NCI-H1694 treated with DMSO at 0.1 percent for 48 hours (cell line): ENCODE measurements at places on chromosomes 1 and 21.

DNA sequence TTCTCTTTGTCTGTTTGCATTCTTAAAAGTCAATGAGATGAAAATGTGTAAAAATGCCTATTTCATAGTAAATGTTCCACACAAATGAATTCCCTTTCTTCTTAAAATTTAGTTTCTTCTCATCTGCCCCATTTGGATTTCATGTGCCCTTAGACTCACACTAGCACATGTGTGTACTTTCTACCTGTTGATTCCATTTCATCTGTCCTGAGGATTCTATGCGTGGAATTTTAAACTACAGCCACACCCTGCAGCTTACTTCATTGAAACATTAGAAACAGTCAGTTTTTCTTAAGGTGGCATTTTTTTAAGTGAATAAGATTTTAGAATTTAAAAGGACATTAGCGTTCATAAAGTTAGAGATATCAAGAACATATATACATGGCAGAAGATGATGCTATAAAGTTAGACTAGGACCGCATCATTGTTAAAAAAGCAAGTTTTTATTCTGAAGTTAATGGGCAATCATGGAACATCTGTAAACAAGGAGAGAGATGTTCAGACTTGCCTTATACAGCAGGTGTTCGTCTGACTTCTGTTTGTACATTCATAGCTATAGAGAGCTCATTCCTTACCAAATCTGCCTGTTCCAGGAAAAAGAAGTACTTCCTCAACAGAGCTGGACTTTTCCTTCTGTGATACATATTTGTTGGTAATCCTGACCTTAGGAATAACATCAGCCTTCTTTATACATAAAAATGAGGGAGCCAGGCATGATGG is 3.9 kb upstream of the TUT4 start:
- DNase-seq, result no peak

DNA sequence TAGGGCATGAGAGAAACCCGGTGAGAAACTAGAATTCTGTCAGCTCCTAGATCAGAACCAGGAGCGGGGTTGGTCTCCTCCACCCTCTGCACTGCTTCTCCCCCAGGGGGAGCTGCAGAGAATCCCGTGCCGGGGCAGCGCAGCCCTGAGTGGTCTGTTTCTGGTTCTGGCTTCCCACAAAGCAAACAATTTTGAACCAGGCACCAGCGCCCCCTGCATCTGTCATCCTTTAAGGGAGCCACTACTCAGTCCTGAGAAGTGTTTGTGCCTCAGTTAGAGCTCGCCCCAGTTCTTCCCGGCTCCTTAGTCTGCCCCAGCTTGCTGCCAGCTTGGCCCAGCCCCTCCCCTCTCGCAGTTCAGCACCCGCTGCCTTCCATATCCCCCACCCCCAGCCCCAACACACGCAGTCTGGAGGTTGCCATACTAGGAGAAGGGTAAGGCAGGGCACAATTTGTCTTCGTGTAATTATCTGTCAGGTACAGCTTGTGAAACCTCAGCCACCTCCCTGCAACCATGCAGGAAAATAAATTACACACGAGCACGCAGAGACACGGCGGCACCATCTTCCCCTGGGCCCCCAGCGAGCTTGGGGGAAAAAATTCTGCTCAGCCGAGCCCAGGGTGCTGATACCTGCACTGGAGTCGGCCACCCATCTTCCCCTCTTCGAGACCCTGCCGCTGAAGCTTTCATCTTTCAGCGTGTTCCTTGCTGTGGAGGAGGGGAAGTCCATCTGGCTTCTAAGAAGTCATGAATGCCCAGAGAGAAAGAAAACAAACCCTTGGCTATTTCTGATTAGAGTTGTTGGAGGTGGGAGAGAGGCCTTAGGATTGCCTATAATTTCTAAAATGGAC is 62.6 kb upstream of the CD1D start:
- peak; percentile 69 for DNase-seq

- DNase-seq, result no peak
Observed at GRCh38 chr1:109712321-109712864, 342 bp downstream of the GSTM5 start.

DNA sequence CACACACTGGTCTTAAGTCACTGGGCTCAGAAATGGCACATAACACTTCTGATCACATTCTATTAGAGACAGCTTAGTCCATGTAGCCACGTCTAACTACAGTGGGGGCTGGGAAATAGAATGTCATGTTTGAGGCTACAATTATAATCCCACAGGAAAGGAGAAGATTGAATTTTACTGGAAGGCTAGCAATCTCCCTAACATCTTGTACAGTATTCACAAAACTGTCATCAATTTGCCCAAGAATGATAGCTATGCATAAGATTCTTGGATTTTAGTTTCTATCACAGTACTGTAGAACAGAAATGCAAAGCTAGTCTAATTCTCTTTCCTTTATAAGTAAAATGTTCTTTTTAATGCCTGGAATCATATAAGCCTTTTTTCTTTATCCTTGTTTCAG is 12.7 kb upstream of the ZMYM6 start:
- DNase-seq, result no peak

GRCh38 chr21:16842696-16843035 is 670.2 kb upstream of the CXADR start:
- no peak for DNase-seq

DNA sequence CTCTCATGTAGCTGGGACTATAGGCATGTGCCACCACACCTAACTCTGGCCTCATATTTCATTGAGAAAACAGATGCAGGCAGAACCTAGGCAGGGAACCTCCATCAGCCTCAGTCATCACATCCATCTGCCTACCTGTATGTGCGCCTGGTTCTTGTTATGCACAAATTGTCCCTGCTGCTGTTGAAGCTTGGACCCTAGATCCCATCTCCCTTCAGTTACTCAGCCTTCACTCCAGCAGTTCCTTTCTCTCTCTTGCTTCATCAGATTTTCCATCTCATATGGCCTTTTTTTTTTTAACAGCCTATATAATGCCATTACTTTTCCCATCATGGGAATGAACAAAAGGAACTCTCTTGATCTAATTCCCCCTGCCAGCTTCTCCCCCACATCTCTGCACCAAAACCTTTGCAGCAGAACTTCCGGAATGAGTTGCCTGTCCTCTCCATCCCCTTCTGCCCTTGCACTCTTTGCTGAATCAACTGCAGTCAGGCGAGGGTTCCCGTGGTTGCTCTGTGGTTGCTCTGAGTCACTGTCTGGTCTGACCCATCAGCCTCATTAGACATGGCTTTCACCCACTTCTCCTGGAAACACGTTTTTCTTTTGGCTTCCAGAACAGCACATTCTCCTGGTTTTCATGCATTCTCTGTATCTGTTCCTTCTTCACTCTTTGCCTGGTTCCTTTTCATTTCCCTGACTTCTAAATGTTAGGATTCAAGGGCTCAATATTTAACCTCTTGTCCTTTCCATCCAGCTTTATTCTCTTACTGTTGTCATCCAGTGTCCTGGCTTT is 41.5 kb downstream of the UBE4B start:
- no peak for DNase-seq

GRCh38 chr1:232127190-232127589 is 500.6 kb downstream of the DISC1 start:
- DNase-seq, result no peak

DNA sequence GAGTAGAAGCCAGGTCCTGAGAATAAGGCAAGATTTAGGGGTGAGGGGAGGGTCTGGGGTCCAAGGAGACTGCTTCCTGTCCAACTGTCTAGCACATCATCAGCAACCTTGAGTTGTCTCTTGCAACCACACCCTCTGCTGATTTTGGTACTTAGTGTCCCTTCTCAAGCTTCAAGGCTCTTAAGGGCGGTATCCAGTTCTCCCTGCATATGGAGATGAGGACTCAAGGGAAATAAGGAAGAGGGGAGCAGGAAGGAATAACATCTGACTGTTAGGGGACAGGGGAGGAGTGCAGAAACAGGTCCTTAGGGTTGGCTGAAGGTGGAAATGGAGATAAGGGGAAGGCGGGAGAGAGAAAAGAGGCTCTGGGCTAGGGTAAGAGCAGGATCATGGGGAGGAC is 12.3 kb downstream of the MYOG start:
- DNase-seq, result no peak

DNA sequence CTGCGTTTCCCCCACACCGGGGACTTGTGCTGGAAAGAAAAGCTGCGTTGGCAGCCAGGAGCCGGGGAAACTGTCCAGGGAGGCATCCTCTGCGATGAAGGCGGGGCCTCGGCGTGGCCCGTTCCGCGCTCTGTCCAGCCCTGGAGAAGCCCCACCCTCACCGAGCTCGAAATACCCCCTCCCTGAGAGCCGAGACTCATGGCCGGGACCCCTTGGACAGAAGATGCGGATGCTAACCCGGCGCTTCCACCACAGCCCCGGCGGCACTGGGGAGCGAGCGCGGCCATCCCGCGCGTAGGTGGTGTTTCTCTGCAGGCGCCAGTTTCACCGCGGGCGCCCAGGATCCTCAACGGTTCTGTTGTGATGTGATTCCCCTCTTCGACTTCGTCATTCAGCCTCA is 31.6 kb downstream of the PDE9A start:
- no peak for DNase-seq

GRCh38 chr1:168452329-168452728 is 91.5 kb downstream of the XCL2 start:
- no peak for DNase-seq

DNA sequence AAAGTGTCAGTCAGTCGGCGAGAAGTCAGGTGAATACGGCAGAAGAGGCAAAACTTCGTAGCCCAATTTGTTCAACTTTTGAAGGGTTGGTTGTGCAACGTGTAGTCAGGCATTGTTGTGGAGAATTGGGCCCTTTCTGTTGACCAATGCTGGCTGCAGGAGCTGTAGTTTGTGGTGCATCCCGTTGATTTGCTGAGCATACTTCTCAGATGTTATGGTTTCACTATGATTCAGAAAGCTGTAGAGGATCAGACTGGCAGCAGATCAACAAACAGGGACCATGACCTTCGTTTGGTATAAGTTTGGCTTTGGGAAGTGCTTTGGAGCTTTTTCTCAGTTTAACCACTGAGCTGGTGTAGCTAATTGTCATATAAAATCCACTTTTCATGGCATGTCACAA is 190.2 kb upstream of the ADAMTS5 start:
- DNase-seq, result no peak

GRCh38 chr1:58784758-58785441 is 1.1 kb upstream of the JUN start:
- peak; percentile 67 for DNase-seq

DNA sequence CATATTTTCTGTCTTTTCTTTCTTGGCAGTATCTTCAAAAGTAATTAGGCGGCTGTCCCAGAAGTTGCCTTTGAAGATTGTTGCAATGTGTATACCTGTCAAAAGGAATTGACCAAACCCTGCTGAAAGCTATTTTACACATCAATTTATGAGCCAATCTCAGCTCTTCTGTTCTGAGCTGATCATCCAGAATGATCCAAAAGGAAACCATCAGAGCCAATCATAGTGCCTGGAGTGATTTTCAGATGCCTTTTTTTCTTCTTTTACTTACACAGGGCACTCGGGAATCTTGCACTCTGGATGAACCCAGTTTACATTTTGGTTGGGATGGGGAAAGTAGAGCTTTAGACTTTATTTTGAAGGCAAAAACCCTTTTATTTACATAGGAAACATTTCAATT is 21.8 kb upstream of the APOBEC4 start:
- DNase-seq, result no peak

- no peak for DNase-seq
Observed at GRCh38 chr21:19853709-19854575, 1144.3 kb upstream of the NCAM2 start.

DNA sequence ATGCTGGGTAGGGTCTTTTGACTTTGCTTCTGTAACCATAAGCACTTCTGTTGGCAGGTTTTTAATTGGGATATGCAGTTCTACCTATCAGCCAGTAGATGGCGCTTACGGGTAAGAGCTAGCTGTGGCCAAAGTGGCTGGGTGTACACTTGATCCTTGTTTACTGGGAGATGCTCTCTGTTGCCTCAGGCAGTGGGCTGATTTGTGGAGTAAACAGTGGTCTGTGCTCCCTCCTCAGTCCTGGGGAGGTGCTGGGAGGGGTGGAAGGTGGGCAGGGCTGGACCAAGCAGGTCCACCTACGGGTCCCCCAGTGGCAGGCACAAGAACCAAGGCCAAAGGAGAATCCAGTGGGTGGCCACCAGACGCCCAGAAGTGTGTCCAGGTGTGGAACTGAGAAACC is 43.4 kb downstream of the RALGPS2 start:
- peak; percentile 19 for DNase-seq

- no peak for DNase-seq
Observed at GRCh38 chr1:181187337-181188126, 99.0 kb downstream of the IER5 start.

DNA sequence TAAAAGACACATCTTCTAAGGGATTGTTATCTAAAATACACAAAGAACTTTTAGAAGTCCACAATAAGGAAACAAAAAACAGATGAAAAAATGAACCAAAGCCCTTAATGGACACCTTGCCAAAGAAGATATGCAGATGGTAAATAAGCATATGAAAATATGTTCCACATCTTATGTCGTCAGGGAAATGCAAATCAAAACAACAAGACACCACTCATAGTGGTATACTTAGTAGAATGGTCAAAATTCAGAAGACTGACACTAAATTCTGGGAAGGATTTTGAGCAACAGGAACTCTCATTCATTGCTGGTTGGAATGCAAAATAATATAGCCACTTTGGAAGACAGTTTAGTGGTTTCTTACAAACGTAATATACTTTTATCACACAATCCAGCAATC is 205.7 kb upstream of the ST6GALNAC5 start:
- no peak for DNase-seq

GRCh38 chr1:59730759-59731478 is 83.8 kb upstream of the HOOK1 start:
- DNase-seq, result no peak

GRCh38 chr1:167529829-167530474 is 11.6 kb upstream of the CD247 start:
- peak; percentile 89 for DNase-seq

DNA sequence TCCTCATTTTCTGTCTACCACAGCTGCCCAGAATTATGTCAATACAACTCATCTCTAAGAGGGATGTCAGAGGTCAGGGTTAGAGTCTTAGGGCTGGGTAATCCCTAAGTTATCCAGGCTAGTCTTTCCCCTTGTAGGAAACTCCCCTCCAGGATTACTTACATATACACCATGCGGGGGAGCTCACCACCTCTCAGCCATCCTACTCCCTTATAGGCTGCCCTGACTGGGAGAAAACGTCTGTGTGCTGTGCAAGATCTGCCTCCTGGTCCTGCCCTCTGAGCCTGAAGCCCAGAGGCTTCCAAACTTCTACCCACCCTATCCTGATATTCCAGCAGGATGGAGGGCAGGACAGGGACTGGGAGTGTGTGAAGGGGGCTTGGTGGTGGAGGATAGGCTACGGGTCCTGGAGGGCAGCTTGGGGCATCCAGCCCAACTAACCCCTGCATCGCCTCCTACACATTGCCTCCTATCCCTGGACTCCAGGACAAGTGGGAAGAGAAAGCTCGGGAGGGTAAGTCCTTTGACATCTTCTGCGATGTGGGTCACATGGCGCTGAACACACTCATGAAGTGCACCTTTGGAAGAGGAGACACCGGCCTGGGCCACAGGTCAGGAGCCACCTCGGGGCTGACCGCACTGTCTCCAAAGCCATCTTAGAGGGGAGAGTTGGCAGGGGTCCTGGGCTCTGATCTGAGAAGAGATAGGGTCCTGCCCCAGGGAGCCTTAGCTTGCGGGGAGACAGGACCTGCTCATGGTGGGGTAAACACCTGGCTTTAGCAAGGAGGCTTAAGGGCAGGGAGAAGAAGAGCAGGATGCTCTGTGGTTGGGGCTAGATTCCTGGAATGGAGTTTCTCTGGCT is 14.4 kb downstream of the CYP4B1 start:
- DNase-seq, result no peak
